ENCODE measurements at places on chromosomes 6 and 20.

- DNase-seq: no peak
These were observed 18.7 kb upstream of the TOP1 start for GRCh38 chr20:41009946-41010345.

DNA sequence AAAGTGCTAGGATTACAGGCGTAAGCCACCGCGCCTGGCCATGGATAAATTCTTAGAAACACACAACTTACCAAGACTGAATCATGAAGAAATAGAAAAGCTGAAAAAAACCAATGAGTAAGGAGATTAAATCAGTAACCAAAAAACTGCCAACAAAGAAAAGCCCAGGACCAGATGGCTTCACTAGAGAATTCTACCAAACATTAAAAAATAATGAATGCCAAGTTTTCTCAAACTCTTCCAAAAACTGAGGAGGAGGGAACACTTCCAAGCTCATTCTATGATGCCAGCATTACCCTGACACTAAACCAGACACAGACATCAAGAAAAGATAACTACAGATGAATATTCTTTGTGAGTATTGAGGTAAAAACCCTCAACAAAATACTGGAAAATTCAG is 44.3 kb downstream of the USP49 start:
- DNase-seq: no peak

DNA sequence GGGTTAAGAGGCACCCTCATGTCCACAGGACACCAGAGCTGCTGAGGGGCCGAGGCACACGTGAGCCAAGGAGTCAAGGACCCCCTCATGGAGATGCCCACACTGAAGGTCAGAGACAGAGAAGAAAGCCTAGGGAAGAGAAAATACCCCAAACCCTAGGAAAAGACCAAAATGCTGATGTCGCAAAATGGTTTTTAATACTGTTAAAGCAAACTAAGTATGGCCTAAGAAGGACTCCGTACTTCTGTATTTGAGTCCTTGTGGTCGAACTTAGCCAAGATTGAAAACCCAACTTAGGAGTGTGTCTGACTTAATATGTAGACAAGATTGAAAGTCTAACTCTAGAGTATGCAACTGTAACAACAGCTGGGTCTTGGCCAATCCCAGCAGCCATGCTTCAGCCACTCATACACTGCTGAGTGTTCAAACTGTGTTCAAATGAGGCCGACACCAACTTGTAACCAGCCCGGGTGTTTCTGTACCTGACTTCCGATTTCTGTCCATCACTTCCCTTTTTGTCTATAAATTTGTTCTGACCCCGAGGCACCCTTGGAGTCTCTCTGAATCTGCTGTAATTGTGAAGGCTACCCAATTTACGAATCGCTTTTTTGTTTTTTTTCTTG is 92.6 kb upstream of the AGPAT4 start:
- DNase-seq: no peak

- DNase-seq: no peak
These were observed 6.7 kb downstream of the APMAP start for GRCh38 chr20:24985802-24986201.

GRCh38 chr20:50426866-50427718 is 83.1 kb upstream of the PTPN1 start:
- DNase-seq: no peak

DNA sequence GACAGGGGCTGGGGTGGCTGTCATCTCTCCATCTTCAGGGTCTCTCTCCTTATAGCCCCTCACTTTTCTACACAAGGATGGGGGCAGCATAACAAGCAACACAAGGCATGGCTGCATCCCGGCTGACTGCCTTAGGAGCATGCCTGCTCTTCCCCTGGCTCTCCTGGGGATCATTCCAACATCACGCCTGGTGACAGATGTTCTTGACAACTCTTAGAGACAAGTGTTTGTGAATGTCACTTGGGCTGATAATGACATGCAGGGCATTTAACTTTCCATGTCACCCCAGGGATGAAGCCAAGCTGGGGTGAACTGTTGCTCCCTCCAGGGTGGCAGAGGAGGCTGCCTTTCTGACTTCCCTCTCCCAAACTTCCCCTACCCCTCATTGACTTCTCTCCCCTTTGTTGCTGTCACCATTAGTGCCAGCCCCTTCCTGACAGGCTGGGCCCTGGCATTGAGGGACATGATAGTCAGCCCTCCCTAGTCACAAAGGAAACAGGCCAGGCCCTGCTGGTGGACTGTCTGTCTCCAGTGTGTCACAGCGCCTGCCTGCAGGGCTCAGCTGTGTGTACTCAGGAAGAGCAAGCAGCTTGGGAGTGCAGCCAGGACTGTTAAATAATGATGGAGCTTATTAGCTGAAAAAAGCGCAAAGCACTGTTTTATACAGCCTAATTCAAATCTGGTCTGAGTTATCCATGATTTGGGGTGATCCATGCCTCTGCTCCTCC is 161.8 kb downstream of the LRFN2 start:
- no peak for DNase-seq

DNA sequence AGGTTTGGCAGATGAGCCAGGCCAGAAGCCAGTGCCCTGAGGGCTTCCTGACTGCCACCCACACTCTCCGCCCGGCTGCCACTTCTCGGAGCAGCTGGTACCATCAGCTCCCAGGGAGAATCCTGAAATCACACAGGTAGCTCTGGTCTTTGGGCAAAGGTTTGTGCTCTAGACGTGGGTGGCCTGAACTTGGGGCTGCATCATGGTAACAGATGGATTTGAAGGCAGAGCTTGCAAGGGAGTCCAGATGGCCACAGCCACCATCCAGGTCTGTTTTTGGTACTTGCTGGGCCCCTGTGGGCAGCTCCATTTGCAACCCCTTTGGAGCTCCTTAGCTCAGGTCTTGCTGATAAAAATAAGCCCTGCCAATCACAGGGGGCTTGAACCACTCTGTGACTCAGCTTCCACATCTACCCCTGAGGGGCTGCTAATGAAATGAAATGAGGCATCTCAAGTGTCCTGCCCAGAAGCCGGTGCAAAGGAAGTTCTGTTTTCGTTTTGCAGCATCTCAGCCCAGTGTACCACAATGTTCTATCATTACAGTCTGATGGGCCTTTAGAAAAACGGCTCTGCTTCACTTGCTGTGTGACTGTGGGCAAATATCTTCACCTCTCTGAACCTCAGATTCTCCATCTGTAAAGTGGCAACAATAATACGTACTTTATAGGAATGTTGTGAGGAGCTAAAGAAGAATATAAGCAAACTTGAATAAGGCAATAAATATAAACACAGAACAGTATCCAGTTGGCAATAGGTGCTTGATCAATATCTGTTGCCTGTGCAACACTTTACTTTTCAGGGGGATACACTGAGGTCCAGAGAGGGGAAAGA is 25.1 kb upstream of the CDH22 start:
- DNase-seq: no peak

GRCh38 chr6:903761-904160 is 210.8 kb upstream of the EXOC2 start:
- DNase-seq: no peak

DNA sequence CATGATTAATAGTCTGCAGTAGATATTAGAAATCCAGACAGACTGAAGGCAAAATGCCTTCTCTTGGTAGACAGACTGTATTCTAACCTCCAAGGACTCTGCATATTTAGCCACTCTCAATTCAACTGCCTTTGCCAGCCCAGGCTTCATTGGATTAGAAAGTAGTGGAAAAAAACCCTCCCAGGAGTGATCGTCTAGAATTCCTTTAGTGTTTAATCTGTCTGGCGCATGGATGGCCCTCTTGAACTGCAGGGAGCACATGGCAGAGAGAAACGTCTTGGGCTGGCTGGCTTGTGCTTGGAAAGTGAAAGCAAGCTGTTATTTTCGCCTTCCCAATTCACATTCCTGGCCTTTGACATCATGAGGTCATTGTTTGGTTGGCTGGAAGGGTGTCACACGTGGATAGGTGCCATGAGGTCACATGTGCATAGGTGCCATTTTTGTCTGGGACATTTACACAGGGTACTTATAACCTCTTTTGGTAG is 30.9 kb upstream of the NEDD9 start:
- no peak for DNase-seq

DNA sequence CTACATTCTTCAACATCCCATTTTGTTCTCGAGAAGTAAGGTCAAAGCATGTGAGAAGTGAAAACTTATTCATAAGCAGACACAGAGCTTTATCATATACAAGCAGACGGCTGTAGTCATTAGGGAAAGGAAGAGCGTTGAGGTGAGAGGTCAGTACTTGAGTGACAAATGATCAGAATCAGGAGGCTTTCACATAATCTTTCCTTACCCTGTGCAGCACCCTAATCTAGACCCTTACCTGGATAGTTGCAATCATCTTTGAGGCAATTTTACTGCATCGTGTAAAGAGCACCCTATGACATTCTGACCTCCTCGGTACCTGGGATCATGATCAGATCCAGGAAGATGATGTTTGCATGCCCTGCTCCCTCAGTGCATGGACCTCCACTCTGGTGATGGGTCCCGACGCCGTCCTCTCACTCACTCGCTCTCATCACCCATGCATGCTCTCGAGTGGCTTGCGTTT is 62.7 kb downstream of the RNF182 start:
- no peak for DNase-seq

GRCh38 chr6:106275692-106276091 is 49.9 kb downstream of the ATG5 start:
- no peak for DNase-seq

- DNase-seq: no peak
These were observed 644.9 kb upstream of the AGPAT4 start for GRCh38 chr6:161918628-161919205.

DNA sequence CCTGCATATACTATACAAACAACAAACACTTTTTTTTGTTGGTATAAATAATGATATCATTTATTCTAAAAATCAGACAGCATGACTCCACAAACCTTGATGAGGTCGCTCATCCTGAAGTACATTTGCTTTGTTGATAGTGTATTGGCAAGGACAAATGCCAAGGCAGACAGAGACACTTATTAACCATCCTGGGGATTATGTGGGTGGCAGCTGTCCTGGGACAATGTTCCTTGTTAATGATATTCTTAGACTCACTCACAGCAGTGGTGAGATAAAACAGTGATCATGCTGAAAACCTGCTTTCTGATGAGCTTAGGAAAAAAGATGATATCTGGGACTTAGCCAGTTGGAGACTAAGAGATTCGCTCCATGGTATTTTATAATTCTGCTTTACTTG is 85.4 kb upstream of the OGFRL1 start:
- no peak for DNase-seq

DNA sequence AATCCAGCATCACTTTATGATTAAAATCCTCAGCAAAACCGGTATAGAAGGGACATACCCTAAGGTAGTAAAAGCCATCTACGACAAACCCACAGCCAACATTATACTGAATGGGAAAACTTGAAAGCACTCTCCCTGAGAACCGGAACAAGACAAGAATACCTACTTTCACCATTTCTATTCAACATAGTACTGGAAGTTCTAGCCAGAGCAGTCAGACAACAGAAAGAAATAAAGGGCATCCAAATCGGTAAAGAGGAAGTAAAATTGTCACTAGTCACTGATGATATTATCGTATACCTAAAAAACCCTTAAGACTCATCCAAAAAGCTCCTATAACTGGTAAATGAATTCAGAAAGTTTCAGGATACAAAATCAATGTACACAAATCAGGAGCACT is 33.3 kb downstream of the BLOC1S5 start:
- no peak for DNase-seq

DNA sequence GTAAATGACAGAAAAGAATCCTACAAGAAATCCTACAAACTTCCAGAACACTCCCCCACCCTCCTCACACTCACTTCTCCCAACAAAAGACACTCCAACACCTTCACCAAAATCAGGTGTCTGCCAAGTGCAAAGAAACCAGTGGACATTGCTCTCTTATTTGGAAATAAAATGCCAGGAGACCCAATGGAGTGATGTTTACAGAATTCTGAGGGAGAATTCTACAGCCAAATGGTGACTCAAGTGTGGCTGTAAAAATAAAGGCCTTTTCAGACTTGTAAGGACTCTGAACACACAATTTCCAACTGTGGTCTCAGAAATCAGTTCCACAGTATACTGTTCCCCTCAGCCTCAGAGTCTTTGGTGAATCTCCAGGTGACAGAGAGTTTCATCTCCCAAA is 109.6 kb upstream of the CARMIL1 start:
- no peak for DNase-seq

DNA sequence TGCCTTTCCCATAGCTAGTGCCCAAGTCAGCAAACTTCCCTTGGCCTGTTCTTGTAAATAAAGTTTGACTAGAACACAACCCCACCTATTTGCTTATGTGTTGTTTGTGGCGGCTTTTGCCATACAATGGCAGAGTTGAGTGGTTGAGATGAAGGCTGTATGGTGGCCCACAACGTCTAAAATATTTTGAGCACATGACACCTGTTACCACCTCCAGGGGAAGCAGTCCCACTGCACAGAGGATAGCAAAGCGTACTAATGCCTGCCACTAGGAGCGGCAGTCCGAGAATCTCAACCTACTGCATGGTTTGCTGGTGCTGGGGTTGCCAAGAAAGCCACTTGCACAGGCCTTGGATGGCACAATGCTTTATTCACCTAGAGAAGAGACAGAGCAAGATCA is 58.6 kb downstream of the TGM2 start:
- no peak for DNase-seq

DNA sequence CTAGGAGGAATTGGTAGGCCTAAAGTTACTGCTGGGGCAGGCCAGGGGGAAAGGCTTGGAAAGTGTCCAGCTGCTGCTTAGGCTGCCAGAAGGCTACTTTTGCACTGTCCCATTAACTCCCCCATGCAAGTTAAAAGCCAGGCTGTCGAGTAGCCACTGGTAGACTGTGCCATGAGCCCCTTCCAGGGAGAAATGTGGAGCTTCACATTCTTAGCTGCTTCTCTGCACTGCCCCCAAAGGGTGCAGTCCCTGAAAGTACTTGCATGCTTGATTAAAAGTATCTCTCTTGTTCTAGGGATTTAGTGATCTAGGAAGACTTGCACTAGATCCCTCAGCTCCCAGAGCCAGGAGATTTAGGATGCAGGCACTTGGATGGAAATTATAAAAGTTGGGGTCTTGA is 57.3 kb downstream of the CDC5L start:
- no peak for DNase-seq

DNA sequence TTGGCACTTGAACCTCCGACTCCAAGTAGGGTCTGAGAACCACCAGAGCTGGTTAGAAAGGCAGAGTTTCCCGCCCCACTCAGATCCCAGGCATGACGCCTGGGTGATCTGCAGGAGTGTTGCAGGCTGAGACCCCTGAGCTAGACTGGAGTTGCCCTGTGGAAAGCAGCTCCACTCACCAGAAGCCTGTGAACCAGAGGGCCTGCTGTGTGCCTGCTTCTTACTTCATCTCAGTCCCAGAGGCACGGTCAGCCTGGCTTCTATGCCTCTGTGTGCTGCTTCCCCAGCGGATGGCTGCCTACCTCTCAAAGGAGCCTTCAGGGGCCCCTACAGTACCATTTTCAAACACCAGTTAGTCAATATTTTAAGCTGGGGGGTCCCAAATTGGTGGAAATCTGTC is 15.6 kb upstream of the CCN6 start:
- no peak for DNase-seq

DNA sequence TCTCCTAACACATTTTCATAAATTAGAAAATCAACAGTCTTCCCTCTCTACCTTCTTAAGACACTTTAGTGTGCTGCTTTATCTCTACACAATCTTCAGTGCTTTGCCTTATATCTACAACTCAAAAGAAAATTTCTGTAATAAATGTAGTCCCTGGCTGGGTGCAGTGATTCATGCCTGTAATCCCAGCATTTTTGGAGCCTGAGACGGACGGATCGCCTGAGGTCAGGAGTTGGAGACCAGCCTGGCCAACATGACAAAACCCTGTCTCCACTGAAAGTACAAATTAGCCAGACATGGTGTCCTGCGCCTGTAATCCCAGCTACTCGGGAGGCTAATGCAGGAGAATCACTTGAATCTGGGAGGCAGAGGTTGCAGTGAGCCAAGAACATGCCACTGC is 9.7 kb upstream of the EDN1 start:
- no peak for DNase-seq

GRCh38 chr6:73236144-73236750 is 11.0 kb upstream of the KHDC1L start:
- no peak for DNase-seq
